ENCODE measurements at places on chromosomes 16 and 17.

- peak overlapping the region; percentile 92 for H3K27ac ChIP-seq
- peak overlapping the region; percentile 87 for H3K4me3 ChIP-seq
- peaks cover 17% of the 10 kb centered on the region for H3K36me3 ChIP-seq
- H3K27me3 ChIP-seq = no peaks in the 10 kb centered on the region
Observed at GRCh38 chr17:1398028-1398427, 2.0 kb downstream of the YWHAE start.

- DNase-seq = no peak
- no peaks in the 10 kb centered on the region for H3K36me3 ChIP-seq
- H3K27me3 ChIP-seq = no peaks in the 10 kb centered on the region
- no peaks in the 10 kb centered on the region for H3K4me1 ChIP-seq
Observed at GRCh38 chr17:30187573-30187972, 47.9 kb downstream of the SLC6A4 start.

GRCh38 chr16:73002866-73003265 lies 45.1 kb downstream of the ZFHX3 start:
- H3K4me1 ChIP-seq = peaks cover 10% of the 10 kb centered on the region
- H3K27ac ChIP-seq = no peak overlapping the region
- no peak for DNase-seq
- no peaks in the 10 kb centered on the region for H3K36me3 ChIP-seq
- no peak overlapping the region for H3K4me3 ChIP-seq

GRCh38 chr16:56823081-56823733 lies 41.8 kb upstream of the SLC12A3 start:
- H3K36me3 ChIP-seq = peaks cover 80% of the 10 kb centered on the region
- no peaks in the 10 kb centered on the region for H3K27me3 ChIP-seq
- H3K27ac ChIP-seq = no peak overlapping the region
- no peak for DNase-seq

- H3K27ac ChIP-seq = no peak overlapping the region
- peaks cover 38% of the 10 kb centered on the region for H3K27me3 ChIP-seq
- H3K4me3 ChIP-seq = no peak overlapping the region
- no peaks in the 10 kb centered on the region for H3K4me1 ChIP-seq
Observed at GRCh38 chr17:82389379-82389778, 17.8 kb downstream of the UTS2R start.

GRCh38 chr16:86509759-86510464 lies 415 bp upstream of the FOXF1 start:
- H3K4me1 ChIP-seq = peaks cover 42% of the 10 kb centered on the region
- peak overlapping the region; percentile 53 for H3K4me3 ChIP-seq
- H3K27ac ChIP-seq = peak overlapping the region; percentile 87
- peaks cover 81% of the 10 kb centered on the region for H3K27me3 ChIP-seq

DNA sequence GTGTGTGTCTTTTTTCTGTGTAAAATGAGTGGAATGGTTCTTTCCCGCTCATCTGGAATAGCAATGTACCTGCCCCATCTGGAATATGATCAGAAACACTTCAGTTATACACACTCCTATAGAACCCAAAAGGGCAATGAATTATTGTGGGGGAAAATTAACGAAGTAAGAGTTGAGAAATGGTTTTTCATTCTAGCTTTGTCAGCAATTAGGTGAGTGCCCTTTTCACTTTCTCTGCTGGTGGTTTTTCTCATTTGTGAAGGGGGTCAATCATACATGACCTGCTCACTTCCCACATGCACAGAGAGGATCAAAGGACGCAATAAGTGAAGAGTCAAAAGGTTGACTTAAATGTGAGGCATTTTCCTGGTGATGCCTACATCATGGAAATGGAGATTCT lies 168.0 kb downstream of the HS3ST3B1 start:
- H3K27me3 ChIP-seq = no peaks in the 10 kb centered on the region
- H3K4me1 ChIP-seq = no peaks in the 10 kb centered on the region
- no peak overlapping the region for H3K4me3 ChIP-seq
- no peaks in the 10 kb centered on the region for H3K36me3 ChIP-seq

- peaks cover 3% of the 10 kb centered on the region for H3K27me3 ChIP-seq
- H3K36me3 ChIP-seq = no peaks in the 10 kb centered on the region
- DNase-seq = no peak
- H3K4me3 ChIP-seq = no peak overlapping the region
Observed at GRCh38 chr16:80536238-80536637, 4.6 kb upstream of the DYNLRB2 start.

- H3K36me3 ChIP-seq = peaks cover 9% of the 10 kb centered on the region
- no peaks in the 10 kb centered on the region for H3K4me1 ChIP-seq
- H3K27ac ChIP-seq = no peak overlapping the region
- DNase-seq = no peak
Observed at GRCh38 chr17:63598281-63598680, 2.4 kb upstream of the TACO1 start.

DNA sequence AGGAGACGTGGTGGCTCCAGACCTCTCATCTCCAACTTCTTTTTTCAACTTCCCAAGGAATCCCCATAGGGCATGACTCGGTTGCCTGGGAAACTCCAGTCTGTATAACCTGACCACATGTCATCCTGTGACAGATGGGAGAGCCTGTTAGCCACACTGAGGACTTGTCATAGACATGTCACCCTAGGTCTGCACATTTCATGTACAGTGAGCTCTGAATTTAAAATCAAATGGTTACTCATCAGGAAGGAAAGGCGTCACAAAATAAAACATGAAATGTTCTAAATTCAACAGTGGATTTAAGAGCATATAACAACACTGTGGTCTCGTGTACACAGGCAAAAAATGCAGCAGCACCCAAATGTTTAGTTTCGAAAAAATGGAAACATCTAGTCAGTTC lies 22.2 kb upstream of the ADAMTS18 start:
- no peak overlapping the region for H3K4me3 ChIP-seq
- no peaks in the 10 kb centered on the region for H3K27me3 ChIP-seq
- no peaks in the 10 kb centered on the region for H3K4me1 ChIP-seq
- H3K36me3 ChIP-seq = no peaks in the 10 kb centered on the region
- no peak overlapping the region for H3K27ac ChIP-seq

GRCh38 chr16:17512636-17513220 lies 42.0 kb upstream of the XYLT1 start:
- H3K4me1 ChIP-seq = no peaks in the 10 kb centered on the region
- H3K4me3 ChIP-seq = no peak overlapping the region
- no peak overlapping the region for H3K27ac ChIP-seq
- no peaks in the 10 kb centered on the region for H3K36me3 ChIP-seq
- DNase-seq = no peak
- H3K27me3 ChIP-seq = no peaks in the 10 kb centered on the region

- no peaks in the 10 kb centered on the region for H3K4me1 ChIP-seq
- H3K4me3 ChIP-seq = no peak overlapping the region
- no peaks in the 10 kb centered on the region for H3K36me3 ChIP-seq
- no peak overlapping the region for H3K27ac ChIP-seq
- H3K27me3 ChIP-seq = no peaks in the 10 kb centered on the region
- no peak for DNase-seq
Observed at GRCh38 chr17:32631341-32632096, 144.7 kb downstream of the CDK5R1 start.

DNA sequence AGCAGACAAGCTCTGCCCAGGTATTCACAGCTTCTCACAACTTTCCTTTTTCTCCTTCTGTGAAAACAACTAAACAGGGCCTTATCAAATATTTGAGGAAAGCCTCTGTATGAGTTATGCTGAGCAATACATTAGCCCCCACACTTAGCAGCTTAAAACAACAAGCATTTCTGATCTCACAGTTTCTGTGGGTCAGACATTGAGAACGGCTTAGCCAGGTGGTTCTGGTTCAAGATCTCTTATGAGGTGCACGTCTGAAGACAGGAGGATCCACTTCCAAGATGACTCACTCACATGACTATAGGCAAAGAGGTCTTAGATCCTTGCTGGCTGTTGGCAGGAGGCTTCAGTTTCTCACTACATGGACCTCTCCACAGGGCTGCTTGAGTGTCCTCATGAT lies 181.4 kb upstream of the WSCD1 start:
- no peak overlapping the region for H3K27ac ChIP-seq
- no peaks in the 10 kb centered on the region for H3K36me3 ChIP-seq
- no peaks in the 10 kb centered on the region for H3K27me3 ChIP-seq
- no peaks in the 10 kb centered on the region for H3K4me1 ChIP-seq
- no peak overlapping the region for H3K4me3 ChIP-seq

DNA sequence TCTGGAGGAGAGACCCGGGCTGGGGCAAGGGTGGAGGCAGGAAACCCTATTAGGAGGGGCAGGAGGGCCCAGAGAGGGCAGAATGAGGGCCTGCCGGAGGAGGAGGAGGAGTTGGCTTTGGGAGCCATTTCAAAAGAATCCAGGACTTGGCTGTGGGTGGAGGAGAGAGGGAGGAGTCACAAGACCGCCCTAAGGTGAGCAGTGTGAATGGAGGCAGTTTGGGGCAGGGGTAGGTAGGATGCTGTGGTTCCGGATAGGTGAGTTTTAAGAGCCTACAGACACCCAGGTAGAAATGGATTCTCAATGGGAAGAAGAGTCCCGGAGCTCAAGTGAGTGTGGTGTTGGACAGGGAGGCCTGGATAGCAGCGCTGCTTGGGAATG lies 80.3 kb downstream of the ARHGAP23 start:
- DNase-seq = no peak
- H3K27ac ChIP-seq = no peak overlapping the region
- no peaks in the 10 kb centered on the region for H3K4me1 ChIP-seq
- H3K4me3 ChIP-seq = no peak overlapping the region
- peaks cover 37% of the 10 kb centered on the region for H3K36me3 ChIP-seq
- no peaks in the 10 kb centered on the region for H3K27me3 ChIP-seq

- H3K4me1 ChIP-seq = no peaks in the 10 kb centered on the region
- H3K36me3 ChIP-seq = no peaks in the 10 kb centered on the region
- H3K4me3 ChIP-seq = no peak overlapping the region
Observed at GRCh38 chr16:47888142-47888541, 267.7 kb downstream of the ABCC12 start.

DNA sequence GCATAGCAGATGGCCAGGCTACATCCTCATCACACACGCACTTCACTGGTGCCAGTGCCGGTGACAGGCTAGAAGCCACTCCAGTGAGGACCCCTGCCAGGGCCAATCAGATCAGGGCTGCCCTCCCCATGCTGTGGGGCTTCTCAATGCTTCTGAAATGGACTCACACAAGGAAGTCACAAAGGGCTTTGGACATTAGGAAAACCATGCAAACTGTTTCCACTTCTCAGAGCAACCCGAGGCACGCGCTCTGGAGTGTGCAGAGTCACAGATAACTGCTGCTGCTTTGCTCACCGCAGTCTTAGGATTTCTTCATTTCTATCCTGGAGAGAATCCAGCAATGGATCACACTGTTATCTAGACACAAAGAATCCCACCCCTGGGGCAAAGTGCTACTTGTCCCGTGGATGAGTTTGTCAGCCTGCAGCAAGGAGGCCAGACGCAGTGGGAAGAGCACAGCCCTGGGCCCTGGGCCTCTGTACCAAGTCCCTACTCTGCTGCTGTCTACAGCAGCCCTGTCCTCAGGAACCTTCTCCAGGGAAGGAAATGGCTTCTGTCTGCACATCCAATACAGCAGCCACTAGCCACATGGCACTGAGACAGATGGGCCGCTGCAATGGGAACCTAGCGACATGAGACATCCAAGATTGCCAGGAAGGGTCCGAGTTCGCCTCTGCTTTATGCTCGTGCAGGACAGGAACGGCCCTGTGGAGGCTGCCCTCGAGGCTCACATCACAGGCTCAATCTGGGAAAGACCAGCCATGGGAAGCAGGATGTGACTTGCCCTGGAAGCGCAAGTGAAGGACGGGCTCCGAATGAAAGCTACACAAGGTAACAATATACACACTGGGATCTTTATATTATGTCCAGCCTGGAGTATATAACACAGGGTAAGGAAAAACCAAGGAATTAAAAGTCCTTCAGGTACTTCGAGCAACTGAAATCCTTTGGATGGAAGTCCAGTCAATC lies 169.3 kb downstream of the ZFHX3 start:
- no peak for DNase-seq
- H3K4me1 ChIP-seq = peaks cover 27% of the 10 kb centered on the region
- H3K4me3 ChIP-seq = no peak overlapping the region
- H3K27ac ChIP-seq = no peak overlapping the region
- no peaks in the 10 kb centered on the region for H3K27me3 ChIP-seq

- no peak for DNase-seq
- H3K4me3 ChIP-seq = peak overlapping the region; percentile 58
Observed at GRCh38 chr17:39196808-39197291, 619 bp downstream of the CACNB1 start.

- H3K27me3 ChIP-seq = peaks cover 46% of the 10 kb centered on the region
- H3K36me3 ChIP-seq = no peaks in the 10 kb centered on the region
- H3K27ac ChIP-seq = no peak overlapping the region
- peak; percentile 39 for DNase-seq
Observed at GRCh38 chr17:43713494-43714162, 45.0 kb downstream of the SOST start.

- peak overlapping the region; percentile 18 for H3K27ac ChIP-seq
- H3K36me3 ChIP-seq = no peaks in the 10 kb centered on the region
- H3K27me3 ChIP-seq = no peaks in the 10 kb centered on the region
- H3K4me3 ChIP-seq = no peak overlapping the region
Observed at GRCh38 chr17:78899361-78900260, 3.4 kb downstream of the CEP295NL start.

GRCh38 chr17:79087428-79088143 lies 13.0 kb downstream of the ENGASE start:
- DNase-seq = peak; percentile 36
- no peak overlapping the region for H3K4me3 ChIP-seq
- no peaks in the 10 kb centered on the region for H3K36me3 ChIP-seq
- no peak overlapping the region for H3K27ac ChIP-seq
- H3K4me1 ChIP-seq = no peaks in the 10 kb centered on the region

DNA sequence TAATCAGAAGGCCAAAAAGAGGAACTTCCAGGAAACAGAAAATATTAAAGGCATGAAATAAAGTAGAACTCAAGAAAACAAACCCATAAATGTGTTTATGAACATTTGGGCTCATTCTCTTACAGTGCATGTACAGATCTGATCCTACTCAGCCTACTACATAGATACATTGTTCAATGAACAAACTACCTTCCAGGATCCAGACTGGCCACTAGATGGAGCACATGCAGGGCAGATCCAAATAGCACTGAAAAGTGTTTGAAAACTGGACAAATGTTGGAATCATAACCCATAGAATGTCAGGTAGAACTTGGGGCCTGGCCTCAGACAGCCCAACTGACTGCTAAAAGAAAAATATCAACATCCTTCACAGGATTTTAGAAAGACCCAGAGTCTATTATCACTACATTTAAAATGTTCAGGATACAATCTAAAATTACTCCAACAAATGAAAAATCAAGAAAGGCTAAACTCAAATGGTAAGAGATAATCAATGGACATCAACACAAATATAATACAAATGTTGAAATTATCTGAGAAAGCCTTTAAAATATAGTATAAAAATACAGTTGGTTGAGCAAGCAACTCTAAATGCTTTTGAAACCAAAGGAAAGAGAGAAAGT lies 122.4 kb upstream of the NUDT7 start:
- H3K36me3 ChIP-seq = no peaks in the 10 kb centered on the region
- no peak overlapping the region for H3K4me3 ChIP-seq
- H3K27ac ChIP-seq = no peak overlapping the region
- H3K27me3 ChIP-seq = no peaks in the 10 kb centered on the region
- no peaks in the 10 kb centered on the region for H3K4me1 ChIP-seq
- no peak for DNase-seq

- no peak overlapping the region for H3K4me3 ChIP-seq
- H3K27me3 ChIP-seq = no peaks in the 10 kb centered on the region
- no peaks in the 10 kb centered on the region for H3K4me1 ChIP-seq
- peak overlapping the region; percentile 18 for H3K27ac ChIP-seq
Observed at GRCh38 chr16:89261691-89262563, 44.4 kb downstream of the ZNF778 start.

- peaks cover 2% of the 10 kb centered on the region for H3K4me1 ChIP-seq
- H3K27me3 ChIP-seq = peaks cover 64% of the 10 kb centered on the region
- no peak overlapping the region for H3K4me3 ChIP-seq
- H3K36me3 ChIP-seq = no peaks in the 10 kb centered on the region
Observed at GRCh38 chr17:58245428-58246103, 7.2 kb downstream of the LPO start.

All from left lung (tissue), 14 donors.